ENCODE measurements at places on chromosomes 13 and 19. TPM values are rescaled to one million over a fixed set of nuclear protein-coding genes. Genes with fewer than 3 reads are reported as not detected.

DNA sequence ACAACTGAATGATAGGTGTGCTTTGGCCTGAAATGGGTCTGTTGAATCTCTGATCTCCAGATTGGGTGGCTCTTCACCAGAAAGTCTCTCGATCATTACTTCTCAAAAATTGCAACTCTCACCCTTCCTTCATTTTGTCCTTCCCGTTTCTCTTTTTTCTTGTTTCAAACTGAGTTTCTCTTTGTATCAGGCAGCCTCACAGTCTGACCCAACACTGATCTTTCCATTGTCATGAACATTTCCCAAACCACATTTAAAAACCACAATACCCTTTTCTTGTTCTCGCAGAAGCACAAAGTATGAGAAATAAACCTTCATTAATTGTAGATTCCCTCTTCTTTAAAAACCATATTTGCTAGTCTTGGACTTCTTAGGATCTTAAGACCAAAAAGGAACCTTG is 33.6 kb upstream of the HMGB1 start:
- H3K36me3 ChIP-seq: no peaks in the 10 kb centered on the region
- H3K27ac ChIP-seq: no peak overlapping the region
- no peak overlapping the region for H3K4me3 ChIP-seq
- no peak for DNase-seq

DNA sequence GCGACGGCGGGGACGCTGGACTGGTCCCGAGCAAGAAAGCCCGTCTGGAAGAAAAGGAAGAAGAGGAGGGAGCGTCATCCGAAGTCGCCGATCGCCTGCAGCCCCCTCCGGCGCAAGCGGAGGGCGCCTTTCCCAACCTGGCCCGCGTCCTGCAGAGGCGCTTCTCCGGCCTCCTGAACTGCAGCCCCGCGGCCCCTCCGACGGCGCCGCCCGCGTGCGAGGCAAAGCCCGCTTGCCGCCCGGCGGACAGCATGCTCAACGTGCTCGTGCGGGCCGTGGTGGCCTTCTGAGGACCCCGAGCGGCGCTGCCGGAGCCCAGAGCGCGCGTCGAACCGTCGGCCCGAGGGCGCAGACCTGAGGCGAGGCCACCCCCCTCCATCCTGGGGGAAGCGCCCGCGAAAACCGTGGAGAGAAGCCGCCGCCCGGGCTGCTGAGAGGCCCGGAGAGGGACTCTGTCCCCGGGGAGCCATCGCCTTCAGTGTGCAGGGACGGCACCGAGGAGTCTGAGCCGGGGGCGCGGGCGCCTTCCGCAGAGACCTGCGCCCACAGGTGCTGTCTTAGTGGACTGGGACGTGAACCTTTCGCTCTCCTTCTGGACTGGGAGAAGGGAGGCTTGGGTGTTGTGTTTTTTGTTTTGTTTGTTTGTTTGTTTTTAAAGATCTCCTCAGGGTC is 3.5 kb downstream of the IER2 start:
- peak overlapping the region; percentile 96 for H3K4me3 ChIP-seq
- H3K4me1 ChIP-seq: peaks cover 23% of the 10 kb centered on the region
- no peaks in the 10 kb centered on the region for H3K27me3 ChIP-seq
- H3K27ac ChIP-seq: peak overlapping the region; percentile 100
- peaks cover 2% of the 10 kb centered on the region for H3K36me3 ChIP-seq

DNA sequence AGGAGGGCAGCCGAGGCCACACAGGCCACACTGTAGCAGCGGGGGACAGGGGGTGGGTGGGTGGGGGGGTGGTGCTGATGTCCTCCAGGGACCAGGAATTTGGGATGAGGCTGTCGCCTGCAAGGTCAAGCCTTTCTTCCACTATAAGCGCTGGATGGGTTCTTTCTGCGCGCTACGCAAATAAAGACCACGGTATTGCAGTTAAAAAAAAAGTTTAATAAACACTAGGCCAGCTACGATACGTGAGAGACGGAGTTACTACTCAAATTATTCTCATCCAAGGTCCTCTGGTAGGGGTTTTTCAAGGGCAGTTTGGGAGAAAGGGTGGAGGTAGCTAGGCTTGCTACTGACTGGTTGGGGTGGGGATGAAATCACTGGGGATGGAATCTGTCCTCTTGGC is 508 bp upstream of the ZNF44 start:
- peak; percentile 32 for DNase-seq
- peaks cover 2% of the 10 kb centered on the region for H3K36me3 ChIP-seq
- H3K4me1 ChIP-seq: peaks cover 9% of the 10 kb centered on the region
- peak overlapping the region; percentile 98 for H3K4me3 ChIP-seq

DNA sequence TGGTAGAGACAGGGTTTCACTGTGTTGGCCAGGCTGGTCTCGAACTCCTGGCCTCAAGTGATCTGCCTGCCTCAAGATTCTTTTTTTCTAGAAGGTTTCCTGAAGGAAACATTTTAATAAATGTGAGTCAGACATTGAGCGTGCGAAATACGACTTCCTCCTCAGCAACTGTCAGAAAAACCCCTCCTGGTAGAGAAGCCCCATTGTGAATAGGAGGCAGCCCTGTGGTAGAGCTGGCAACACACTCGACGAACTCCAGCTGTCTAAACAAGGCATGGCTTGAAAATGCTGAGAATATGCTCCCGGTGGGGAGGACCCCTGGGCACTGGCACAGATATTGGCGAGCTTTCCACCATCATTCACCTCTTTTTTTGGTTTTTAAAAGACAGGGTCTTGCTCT is 9.8 kb downstream of the ZNF333 start:
- no peak overlapping the region for H3K27ac ChIP-seq
- H3K27me3 ChIP-seq: no peaks in the 10 kb centered on the region
- H3K4me1 ChIP-seq: no peaks in the 10 kb centered on the region
- peaks cover 71% of the 10 kb centered on the region for H3K36me3 ChIP-seq
- no peak overlapping the region for H3K4me3 ChIP-seq

DNA sequence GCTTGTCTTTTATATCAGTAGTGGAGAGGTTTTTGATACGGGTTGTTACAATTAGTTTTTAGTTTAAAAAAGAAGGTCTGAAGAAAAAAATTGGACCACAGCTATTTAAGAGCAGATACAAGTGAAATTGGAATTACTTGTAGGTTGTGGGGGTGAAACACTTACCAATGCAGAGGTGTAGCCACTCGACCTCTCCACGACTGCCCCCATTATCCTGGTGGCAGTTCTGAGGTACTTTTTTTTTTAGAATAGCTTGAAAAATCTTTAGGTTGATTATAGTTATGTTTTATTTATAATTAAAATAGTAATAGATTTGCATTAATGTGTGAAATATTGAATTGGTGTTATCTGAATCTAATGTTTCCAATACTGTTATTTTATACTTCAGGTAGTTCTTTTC is 60.7 kb downstream of the PAN3 start:
- H3K4me3 ChIP-seq: no peak overlapping the region
- H3K4me1 ChIP-seq: no peaks in the 10 kb centered on the region
- no peak for DNase-seq
- H3K27me3 ChIP-seq: no peaks in the 10 kb centered on the region
- H3K27ac ChIP-seq: no peak overlapping the region

DNA sequence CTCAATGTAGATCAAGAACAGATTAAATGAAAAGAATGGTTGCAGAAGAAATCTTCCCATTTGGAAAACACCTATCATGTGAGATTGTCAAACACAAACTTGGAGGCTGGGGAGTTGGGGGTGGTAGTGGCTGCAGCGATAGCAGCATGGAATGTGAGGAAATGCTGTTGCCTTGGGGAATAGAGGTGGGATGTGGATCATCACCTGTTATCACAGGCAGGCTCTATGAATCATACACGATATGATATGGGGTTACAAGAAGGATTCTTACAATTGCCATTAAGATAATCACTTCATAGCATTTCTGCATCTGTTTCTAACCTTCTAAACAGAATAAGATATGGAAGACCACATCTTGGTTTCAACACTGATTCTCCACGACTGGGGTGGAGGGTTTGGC is 88.7 kb downstream of the RNASEH2B start:
- H3K4me1 ChIP-seq: peaks cover 42% of the 10 kb centered on the region
- no peaks in the 10 kb centered on the region for H3K36me3 ChIP-seq
- no peak for DNase-seq
- no peak overlapping the region for H3K27ac ChIP-seq
- H3K4me3 ChIP-seq: no peak overlapping the region

GRCh38 chr19:53196777-53197396 is 3.7 kb upstream of the ZNF665 start:
- peaks cover 9% of the 10 kb centered on the region for H3K4me1 ChIP-seq
- H3K27me3 ChIP-seq: no peaks in the 10 kb centered on the region
- peak overlapping the region; percentile 95 for H3K27ac ChIP-seq

DNA sequence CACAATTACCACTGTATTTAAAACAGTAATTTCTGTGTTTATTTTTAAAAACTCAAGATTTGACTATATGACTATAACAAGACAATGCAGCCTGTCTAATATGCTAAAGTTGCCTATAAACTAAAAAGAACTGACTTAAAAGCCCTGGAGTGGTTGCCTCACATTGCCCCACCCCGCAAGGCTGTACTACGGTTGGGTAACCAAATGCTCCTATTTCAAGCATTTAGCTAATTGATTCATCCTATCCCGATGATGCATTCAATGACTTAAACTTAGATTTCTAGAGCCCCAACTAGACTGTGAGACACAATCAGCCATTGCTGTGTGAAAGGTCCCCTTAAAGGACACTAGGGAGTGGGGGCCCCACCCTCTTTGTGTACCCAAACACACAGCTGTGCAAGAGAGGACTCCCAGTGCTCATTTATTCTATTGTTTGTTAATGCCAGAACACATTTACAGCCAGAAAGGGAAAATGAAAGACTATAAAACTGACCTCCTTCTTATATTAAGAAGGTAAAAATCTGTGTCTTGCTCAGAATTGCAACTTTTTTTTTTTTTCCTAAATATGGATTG is 66.9 kb downstream of the MIPEP start:
- DNase-seq: no peak
- H3K27me3 ChIP-seq: no peaks in the 10 kb centered on the region
- no peak overlapping the region for H3K4me3 ChIP-seq
- no peak overlapping the region for H3K27ac ChIP-seq
- H3K36me3 ChIP-seq: peaks cover 2% of the 10 kb centered on the region
- H3K4me1 ChIP-seq: no peaks in the 10 kb centered on the region

DNA sequence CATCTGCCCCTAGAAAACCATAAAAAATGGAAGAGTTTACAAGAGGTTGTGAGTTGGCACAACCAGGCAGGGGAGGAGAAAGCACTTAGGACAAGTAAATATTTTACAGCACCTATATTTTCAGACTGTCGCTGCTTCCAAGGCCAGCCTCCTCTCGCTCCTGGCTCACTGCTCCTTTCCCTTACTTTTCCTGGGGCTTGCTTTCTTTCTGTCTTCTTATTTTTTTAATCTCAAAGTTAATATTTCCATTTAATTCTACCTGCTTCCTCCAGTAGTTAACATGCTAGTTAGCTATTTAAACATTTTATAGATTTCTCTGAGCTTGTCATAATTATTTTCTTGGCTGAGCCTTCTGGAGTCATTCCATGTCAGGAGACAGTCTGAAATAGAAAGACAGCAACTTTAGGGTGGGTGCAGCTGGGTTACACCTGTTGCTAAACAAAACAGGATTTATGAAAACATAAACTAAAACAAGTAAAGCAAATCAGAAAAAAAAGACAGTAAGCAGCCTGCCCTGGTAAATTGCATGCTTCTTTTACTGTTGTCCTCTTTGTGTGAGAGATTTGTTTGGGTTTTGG is 330.1 kb downstream of the DLEU7 start:
- DNase-seq: peak; percentile 44
- peaks cover 13% of the 10 kb centered on the region for H3K4me1 ChIP-seq
- H3K4me3 ChIP-seq: no peak overlapping the region
- peak overlapping the region; percentile 4 for H3K27ac ChIP-seq

The ZNF433 gene
- 6.4 TPM for polyA plus RNA-seq

Data from large intestine (tissue), 12 donors.